ENCODE measurements at places on chromosomes 6 and 20.
A peak's percentile ranks its signal among the peaks of the same experiment; 100 is the strongest.

DNA sequence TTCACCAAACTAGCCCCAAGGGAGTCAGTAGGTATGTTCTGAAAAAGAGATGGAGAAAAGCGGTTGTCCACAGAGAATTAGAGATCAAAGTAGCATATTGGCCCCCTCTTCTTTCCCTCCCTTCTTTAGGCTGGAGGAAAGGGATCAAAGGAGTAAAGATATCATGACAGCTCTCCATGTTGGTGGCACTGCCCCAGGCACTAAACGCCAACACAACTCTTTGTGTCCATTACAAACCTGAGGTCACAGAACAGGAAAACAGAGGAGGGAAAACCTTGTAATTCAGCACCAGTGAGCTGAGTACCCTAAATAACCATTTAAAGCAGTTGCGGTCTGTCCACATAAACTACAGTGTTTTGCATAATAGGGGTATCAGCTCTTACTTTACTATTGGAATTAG, 113.0 kb upstream of the TFAP2D start:
- DNase-seq = no peak

DNA sequence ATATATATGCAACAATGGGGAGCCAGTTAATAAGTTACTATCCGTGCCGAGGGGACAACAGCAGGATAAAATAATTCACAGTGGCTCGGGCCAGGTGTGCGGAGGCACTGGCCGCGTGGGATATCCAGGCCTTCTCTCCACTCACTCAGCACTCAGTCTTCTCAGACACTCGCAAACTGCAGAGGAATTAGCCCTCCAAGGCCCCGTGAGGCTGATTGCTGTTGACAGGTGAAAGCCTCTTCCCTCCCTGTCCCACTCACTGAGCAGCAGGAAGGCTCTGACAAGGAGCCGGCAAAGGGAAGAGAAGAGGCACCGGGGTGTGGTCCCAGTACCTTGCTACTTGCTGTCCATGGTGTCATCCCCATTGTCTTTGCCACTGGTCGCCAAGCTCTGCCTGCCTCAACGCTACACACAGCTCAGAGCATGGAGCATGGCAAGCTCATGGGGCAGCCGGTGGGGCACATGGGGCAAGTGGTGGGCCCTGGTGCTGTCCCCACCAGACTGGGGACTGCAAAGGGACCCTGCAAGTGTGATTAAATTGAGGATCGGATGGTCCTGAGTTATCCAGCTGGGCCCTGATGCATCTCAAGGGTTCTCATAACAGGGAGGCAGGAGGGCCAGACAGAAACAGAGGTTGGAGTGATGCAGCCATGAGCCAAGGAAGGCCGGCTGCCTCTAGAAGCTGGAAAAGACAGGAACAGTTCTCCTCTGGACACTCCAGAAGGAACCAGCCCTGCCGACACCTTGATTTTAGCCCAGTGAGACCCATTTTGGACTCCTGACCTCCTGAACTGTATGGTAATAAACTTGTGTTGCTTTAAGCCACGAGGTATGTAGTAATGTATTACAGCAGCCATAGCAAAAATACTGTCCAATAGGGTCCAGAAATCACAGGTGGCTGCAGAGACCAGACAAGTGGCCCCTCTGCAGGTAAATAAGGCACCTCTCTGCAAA, 119.7 kb downstream of the PSMB1 start:
- no peak for DNase-seq

- no peak for DNase-seq
Measured at GRCh38 chr20:57210054-57210910, 56.2 kb downstream of the BMP7 start.

DNA sequence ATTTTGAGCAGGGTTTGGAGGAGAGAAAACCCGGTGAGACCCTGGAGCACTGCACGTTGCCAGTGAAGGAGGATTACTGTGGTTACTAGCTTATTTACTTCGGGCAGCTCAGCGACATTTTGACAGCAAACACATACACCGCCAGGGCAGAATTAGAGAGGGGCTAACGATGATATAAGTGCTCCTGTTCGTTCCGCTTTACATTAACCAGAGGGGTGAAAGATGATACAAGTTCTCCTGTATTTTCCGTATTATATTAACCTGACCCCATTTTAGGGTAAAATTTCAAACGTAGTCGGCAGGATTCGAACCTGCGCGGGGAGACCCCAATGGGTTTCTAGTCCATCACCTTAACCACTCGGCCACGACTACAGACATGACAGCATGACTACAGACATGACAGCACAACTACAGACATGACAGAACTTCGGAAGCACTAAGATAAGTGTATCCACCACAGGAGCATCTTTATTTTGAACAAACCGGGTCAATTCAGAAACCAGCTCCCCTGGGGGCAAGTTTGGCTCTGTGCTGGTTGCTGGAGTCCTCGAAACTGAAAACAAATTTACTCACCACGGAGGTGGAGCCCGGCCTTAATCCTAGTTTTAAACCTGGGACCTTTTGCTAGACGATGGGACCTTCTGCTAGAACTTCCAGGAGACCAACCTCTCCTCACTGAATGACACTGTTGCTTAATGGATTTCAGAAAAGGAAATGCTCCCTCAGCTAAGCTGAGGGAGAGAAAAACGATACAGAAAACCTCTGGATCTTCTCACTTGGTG, 80.4 kb upstream of the ZNF184 start:
- DNase-seq = no peak

DNA sequence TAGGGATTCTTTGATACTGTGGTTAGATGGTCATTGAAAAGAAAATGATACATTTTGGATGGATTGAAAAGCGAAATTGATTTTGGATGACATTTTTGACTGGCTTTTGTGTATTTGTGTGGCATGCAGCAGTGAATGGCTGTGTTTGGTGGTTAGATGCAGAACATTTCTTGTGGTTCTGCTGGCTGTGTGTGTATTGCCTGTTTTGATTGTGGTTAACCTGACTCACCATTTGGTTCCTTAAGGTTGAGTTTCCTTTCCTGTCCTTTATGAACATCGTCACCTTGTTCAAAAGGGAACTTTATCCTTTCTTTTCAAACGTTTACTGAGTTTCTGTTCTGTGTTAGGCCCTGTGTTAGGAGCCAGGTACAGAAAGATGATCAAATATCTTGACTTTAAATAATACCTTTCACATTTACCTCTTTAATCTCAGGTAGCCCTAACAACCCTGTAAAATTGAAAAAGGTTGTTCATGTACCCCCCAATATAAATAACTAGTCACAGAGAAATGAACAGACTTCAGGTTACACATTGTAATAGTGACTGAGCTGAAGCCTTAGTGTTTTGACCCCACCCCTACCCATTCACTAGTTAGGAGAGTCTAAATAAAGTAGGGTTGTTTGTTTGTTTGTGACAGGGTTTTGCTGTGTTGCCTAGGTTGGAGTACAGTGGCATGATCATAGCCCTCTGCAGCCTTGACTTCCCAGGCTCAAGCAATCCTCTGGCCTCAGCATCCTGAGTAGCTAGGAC, 23.8 kb downstream of the ANKS1A start:
- DNase-seq = peak; percentile 5

GRCh38 chr6:99219788-99220187, 129.7 kb downstream of the FAXC start:
- no peak for DNase-seq

DNA sequence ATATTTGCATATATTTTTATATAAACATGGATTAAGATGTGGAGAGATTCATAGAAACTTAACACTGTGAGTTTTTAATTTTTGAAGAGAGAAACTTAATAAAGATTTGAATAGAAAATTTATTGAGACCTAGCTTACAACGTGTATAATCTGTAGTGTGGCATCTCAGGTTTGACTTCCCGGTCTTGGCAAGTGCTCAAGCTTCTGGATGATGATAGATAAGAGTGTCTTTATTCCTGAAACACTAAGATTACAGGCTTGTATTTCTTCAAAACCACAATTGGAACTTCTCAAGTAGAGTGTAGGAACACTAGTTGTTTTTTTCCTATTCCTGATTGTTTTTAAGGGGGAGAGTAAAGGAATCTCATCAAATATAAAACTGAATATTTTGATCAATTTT, 64.6 kb upstream of the NOTCH4 start:
- no peak for DNase-seq

- no peak for DNase-seq
Measured at GRCh38 chr20:25247518-25247955, 348 bp upstream of the PYGB start.

- no peak for DNase-seq
Measured at GRCh38 chr6:51529240-51529639, 558.2 kb downstream of the PKHD1 start.

- DNase-seq = no peak
Measured at GRCh38 chr6:151400473-151400872, 9.1 kb upstream of the ZBTB2 start.

GRCh38 chr20:43160941-43161340, 28.8 kb downstream of the PTPRT start:
- no peak for DNase-seq

GRCh38 chr20:53681352-53682212, 87.9 kb upstream of the ZNF217 start:
- no peak for DNase-seq

GRCh38 chr6:71419217-71420094, 130.8 kb downstream of the OGFRL1 start:
- no peak for DNase-seq

DNA sequence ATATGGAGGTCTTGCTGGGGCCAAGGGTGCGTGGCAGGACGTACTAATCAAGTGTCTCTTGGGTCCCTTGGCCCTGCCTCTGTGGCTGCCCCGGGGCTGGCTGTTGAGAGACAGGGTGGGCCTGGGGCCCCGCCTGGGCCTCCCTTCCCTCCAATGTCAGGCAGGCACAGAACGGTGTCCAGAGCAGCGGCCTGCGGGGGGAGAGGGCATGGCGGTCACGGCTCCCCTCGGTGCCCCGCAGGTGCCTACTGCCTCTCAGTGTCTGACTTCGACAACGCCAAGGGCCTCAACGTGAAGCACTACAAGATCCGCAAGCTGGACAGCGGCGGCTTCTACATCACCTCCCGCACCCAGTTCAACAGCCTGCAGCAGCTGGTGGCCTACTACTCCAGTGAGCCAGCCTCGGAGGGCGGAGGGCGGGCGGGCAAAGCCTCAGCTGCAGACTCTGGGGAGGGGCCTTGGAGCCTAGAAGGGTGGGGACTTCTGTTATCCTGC, 50.0 kb downstream of the SRC start:
- no peak for DNase-seq

DNA sequence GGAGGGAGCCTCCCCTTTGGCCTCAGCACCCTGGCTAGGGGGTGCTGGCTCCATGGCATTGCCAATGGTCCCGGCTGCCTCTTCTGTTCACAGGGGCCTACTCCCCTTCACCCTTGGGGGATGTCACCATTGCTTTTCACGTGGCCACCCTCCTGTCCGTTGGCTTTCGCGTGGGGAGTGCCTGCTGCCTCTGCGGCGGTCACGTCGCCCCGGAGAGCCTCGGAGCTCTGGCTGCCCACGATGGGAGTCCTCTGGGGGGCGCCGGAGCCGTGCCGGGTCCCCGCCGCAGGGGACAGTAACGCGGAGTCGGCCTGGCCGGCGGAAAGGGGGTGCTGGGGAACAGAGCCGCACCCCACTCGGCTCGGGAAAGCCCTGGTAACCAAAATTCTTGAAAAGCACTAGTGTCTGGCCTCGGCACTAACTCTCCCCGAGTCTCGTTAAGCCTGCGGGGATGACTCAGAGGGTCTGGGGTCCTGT, 661 bp upstream of the HEBP2 start:
- DNase-seq = no peak

DNA sequence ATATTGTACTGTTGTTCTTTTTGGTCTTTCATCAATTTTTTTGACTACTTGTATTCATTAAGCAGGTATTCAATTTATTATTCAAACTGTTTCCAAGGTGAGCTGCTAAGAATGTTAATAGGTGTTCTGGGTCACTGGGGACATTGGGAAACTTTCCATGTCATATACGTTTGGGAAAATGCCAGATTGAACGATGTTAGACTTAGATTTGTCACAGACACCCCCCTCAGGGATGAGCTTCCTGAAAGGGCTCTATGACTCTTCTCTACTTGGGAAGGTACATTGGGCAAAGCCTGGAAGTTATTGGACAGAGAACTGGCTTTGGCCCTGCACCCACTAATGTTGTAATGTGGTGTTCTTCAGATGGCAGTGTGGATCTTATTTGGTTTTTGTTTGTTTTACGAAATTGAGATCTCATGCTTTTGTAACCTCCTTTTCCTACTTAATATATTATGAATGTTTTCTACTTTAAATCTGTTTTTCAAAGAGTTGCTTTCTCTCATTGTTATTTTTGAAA, 42.1 kb downstream of the PLCB4 start:
- no peak for DNase-seq

GRCh38 chr6:40353967-40354452, 233.2 kb downstream of the LRFN2 start:
- DNase-seq = no peak

- DNase-seq = no peak
Measured at GRCh38 chr20:8309634-8310033, 177.6 kb downstream of the PLCB1 start.

DNA sequence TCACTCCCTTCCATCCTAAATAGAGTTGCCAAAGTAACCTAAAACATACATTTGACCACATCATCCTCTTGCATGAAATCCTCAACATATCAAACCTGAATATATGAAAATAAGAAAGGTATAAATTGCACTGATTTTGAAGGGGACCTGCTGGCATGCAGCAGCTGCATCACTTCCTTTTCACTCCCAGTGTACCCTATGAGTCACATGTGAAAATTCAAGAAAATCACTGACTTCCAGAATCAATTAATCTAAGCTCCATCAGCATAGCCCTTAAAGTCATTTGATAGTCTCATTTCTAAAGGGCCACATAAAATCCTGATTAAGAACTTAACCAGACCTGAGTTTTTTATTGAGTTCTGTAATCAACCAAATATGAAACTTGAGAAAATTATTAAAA, 24.3 kb downstream of the SNX14 start:
- no peak for DNase-seq

DNA sequence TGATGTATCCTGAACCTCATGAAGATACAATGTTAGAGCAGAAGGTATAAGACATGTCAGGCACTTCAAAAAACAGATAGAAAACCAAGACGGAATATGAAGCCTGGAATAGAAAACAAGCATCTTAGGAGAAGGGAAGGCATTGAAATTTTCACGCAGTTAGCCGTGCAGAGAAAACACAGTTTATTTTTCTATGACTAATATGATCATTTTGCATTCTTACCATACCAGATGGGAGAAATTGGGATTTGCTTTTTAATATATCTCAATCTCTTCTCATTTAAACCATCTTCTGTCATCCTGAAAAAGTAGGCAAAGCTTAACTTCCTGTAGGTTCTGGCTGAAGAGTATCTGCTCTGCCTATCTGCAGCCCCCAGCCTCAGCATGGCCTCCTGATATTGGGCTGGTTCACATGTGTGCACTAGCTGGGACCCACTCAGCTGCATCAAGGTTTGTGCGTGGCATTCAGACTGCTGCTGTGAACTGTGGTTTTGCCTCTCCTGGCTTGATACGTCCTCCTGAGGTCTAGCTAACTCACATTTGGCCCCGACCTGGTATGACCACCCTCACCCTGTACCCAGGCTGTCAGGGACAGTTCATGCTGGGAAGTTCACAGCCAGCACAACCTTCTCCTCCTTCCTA, 392.5 kb upstream of the SASH1 start:
- DNase-seq = no peak

- DNase-seq = no peak
Measured at GRCh38 chr6:100230953-100231316, 233.8 kb downstream of the SIM1 start.
